Stimulated activated CD8-positive, alpha-beta memory T cell treated with anti-CD3 and anti-CD28 coated beads, Interleukin-7, amount 100 ng/mL, for 1 hour (primary cell): ENCODE measurements at places on chromosomes 3 and 15.
A peak's percentile ranks its signal among the peaks of the same experiment; 100 is the strongest.

DNA sequence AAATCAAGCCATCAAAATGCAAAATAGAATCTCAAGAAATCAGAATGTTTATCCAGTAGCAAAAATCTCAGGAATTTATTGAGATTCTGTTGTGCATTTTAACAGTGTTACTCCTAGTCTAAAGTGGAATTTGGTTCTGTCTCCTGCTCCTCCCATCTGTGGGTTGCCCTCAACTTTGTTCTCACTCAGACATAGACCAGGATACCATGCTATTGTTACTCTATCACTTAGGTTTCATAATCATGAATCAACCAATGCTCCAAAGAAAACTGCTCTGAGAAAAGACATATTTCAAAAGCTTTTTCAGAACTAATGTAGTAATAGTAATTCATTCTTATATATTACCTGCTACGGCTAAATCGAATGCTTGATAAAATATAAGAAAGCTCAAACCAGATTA is 274.7 kb downstream of the RBMS3 start:
- DNase-seq = no peak

GRCh38 chr3:13873818-13874217 is 6.1 kb downstream of the WNT7A start:
- DNase-seq = no peak

DNA sequence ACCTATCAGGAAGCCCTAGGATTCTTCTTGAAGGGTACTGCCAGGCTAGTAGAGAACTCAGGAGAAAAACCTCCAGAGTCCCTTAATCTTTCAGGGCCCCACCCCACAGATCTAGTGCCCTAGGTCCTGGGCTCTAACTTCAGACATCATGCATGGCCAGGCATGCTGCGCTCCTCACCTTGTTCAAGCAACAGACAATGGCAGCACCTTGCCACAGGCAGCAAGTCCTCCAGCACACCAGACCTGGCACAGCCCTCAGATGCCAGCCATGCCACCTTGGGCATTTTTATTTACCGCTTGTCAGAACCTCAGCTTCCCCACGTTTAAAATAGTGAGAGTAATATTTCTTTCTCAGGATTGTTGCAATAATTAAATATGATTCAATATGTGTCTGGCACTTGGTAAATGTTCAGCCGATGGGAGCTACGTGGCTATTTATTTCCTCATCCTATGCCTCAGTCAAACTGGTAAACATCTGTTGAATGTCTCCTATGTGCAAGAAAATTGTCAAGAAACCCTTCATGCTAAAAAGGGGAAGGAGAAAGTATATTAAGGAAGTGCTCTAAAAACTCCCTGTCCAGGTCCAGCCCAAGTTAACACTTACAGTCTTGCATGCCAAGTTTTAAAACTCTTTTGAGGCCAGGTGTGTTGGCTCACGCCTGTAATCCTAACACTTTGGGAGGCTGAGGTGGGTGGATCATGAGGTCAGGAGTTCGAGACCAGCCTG is 14.5 kb upstream of the CCR1 start:
- DNase-seq = no peak

- no peak for DNase-seq
Observed at GRCh38 chr15:74392451-74392830, 25.0 kb upstream of the CYP11A1 start.

DNA sequence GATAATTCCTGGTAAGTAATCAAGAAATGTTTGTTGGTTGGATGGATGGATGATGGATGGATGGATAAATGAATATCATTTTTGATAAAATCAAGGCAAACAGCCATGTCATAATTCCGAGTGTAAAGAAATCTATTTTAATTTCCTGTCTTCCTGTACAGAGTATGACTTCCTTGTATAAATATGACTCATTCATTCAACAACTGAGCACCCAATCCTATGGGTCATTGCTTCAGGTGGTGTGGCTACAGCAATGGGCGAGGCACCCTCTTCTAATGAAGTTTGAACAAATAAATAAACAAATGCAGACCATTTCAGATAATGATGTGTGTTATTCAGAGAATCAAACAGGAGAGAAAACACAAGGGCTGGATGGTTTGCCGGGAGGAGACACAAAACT is 198.7 kb downstream of the TNIK start:
- DNase-seq = no peak

- no peak for DNase-seq
Observed at GRCh38 chr3:128823631-128824030, 55.8 kb upstream of the ACAD9 start.

DNA sequence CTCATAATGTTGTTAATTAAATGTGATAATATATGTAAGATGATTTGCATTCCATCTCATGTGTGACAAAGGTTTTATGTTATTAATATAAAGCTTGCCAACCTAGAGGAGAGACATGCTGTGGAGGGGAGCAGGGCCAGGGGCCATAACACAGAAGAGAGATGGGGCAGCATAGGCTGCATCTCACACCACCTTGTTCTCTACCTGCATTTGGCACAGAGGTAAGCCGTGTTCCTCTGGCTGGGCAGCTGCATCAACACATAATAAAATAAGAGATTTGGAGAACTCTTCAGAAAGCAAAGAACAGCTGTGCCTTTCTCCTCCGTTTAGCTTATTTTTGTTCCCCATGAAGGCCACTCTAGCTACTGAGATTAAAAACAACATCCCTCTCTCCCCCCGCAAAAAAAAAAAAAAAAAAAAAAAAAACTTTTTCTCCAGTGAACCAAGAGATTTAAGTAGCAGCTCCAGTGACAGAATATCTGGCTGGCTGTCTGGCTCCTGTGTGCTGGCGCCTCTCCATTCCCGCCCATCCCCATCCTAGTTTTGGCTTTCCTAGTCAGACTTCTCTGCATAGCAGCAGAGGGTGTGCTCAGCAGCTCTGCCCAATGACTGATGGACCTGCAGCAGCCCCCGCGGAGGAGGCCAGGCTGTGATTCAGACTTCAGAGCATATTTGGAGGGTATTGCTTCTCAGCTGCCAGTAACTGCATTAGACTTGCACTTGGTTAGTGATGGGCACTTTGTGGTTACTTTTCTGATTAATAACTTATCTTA is 52.2 kb upstream of the STXBP5L start:
- DNase-seq = no peak

GRCh38 chr15:101662203-101662602 is 10.0 kb upstream of the TM2D3 start:
- DNase-seq = no peak

DNA sequence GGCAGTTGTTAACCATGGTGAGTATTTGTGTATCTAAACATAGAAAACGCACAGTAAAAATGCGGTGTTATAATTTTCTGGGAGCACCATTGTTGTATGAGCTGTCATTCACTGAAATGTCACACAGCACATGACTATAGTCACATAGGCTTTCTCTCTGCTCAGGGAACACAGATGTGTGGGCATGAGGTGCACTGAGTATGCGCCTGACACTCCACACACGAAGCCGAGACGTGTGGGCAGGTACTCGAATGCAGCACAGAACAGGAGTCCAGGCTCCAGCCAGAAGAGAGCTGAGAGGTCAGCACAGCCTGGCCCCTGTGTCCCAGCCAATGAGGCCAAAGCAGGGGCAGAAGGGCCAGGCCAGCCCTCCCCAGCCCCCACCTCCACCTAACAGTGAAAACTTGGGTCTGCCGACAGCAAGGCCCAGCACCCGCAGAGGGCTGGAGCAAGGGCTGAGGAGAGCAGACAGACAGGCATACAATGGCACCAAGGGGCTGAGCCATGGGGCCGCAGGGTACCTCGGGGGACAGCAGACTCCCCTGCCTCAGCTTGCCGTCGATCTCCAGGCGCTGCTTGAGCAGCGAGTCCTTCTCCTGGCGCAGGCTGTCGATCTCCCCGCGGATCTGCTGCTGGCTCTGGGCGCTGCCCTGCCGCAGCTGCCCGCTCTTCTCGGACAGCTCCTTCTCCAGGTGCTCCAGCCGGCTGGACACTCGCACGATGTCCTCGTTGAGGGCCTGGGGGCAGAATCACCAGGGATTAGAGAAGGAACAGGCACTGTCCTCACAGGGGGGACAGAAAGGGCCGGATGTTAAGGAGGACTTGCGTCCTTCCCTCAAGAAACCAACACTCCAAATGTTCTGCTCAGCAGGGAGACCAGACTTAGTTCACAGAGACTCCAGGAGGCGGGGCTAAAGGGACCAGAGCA is 24.0 kb downstream of the KIF7 start:
- DNase-seq = no peak

GRCh38 chr3:45362758-45363157 is 25.6 kb upstream of the LARS2 start:
- no peak for DNase-seq

DNA sequence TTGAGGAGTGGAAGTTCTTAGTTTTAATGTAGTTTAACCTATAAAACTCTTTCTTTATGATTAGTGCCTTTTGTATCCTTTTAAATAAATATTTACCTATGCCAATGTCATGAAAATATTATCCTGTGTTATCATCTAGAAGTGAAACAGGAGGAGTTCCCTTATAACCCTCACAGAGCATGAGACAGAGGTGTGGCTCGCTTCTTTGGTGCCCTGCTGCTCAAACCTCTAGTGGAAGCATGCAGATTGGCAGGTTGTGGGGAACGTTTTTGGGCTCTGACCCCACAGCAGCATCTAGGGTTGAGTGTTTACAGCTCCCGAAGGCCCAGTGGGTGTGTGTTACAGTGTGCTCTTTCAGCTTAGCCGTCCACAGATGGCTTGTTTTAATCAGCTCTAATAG is 459.4 kb upstream of the AZI2 start:
- DNase-seq = no peak

DNA sequence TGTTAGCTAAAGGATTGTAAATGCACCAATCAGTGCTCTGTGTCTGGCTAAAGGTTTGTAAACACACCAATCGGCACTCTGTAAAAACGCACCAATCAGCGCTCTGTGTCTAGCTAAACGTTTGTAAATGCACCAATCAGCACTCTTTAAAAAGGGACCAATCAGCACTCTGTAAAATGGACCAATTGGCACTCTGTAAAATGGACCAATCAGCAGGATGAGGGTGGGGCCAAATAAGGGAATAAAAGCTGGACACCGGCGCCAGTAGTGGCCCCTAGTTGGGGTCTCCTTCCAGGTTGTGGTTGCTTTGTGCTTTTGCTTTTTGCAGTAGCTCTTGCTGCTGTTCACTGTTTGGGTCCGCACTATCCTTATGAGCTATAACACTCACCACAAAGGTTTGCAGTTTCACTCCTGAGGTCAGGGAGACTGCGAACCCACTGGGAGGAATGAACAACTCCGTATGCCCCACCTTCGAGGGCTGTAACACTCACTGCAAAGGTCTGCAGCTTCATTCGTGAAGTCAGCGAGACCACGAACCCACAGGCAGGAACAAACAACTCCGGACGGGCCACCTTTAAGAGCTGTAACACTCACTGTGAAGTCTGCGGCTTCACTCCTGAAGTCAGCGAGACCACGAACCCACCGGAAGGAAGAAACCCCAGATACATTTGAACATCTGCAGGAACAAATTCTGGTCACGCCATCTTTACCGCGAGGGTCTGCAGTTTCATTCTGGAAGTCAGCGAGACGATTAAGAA is 1.1 kb upstream of the SUCLG2 start:
- peak; percentile 52 for DNase-seq

DNA sequence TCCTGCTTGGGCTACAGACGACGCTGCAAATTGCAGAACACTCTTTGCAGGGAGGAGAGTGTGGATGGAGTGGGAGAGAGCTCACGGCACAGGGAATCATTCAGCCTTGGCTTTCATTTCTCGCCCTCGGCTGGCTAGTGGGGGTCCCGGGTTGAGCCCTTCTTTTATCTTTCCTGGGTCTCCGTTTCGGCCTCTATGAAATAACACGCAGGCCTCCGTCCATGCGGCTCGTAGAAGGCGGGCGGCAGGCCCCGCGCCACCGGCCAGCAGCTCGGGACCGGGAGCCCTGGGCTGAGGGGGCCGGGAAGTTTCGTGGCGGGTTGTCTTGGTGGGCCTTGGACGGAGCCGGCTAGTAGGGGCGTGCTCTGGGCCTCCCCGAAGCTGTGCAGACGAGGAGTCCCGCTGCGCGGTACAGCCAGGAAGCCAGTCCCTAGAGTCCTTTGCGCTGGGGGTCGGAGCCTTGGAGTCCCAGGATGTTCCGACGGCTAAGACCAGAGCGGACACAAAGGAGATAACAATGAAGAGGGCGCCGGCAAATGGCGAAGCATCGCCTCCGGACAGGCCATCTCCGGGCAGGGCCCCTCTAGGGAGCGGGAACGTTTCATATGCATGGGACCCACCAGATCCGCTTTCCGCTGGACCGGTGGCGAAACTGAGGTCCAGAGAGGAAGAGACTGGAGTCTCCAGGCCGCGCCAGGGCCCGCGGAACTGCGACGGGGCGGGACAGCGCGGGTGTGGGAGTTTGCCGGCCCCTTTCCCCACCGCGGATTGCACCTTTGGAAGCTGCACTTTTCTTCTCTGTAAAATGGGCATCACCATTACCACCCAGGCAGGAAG is 4.3 kb downstream of the RNU6-1 start:
- no peak for DNase-seq

DNA sequence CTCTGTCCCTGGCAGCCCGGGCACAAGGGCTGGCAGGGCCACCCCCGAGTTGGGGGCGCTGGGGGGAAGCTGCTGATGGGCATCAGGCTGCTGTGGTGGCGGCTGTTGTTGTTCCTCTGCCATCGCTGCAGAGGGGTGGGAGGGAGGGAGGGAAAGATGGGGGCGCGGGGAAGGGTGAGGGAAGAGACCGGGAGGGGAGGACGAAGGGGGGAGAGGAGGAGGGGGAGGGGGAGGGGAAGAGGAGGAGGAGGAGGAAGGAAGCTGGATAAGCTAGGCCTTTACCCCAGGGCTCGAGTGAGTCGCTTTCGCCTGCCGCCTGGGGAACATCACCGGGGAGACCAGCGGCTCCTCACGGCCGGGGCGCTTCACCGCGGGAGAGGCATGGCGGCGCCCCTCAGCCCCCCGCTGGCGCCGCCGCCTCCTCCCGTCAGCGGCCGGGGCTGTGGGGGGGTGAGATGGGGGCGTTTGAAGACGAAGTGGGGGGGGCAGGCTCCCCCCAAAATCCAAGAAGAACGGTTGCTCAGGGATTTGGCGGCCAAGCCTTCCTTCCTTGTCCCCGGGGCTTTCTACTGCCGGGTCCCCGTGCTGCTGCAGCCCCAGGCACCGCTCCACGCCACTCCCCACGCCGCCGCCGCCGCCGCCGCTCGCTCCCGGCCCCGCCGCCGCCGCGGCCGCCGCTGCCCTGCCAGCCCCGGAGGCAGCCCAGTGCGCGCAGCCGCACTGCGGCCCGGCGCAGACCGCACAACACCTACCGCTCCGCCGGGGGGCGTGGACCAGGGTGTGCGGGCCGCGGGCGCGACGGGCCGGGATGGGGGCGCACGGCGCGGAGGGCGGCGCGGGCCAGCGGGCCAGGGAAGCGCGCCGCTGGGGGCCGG is at the start of gene RFX7:
Gene RFX7, minus strand, starts transcription at position 717 of the 875 bp plus-strand sequence. Its CDS starts 594 bp downstream, at position 123.
- peak; percentile 49 for DNase-seq

DNA sequence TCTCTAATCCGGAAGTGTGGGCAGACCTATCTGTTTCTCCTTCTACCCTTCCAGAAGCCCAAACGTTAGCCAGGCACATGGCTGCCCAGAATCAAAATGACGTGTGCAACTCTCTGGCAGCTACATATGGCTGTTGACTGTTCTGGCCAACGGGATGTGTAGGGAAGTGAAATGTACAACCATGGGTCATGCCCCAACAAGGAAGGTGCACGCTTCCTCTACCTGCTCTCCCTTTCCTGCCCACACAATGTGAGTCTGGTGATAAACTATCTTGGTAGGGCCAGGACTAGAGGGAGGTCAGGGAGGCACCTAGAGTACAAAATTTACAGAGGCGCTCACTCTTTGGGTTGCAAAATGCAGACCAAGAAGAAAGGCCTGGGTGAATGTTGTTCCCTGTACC is 495.9 kb upstream of the PROK2 start:
- DNase-seq = no peak
